Renal cortex interstitium (tissue), 15 donors: ENCODE measurements at places on chromosomes 4 and X. TPM values are rescaled to one million over a fixed set of nuclear protein-coding genes. Genes with fewer than 3 reads are reported as not detected.

- no peak for DNase-seq
Measured at GRCh38 chr4:174537634-174538033, 15.3 kb upstream of the HPGD start.

- DNase-seq: no peak
Measured at GRCh38 chrX:135273162-135273561, 21.3 kb downstream of the ETDA start.

DNA sequence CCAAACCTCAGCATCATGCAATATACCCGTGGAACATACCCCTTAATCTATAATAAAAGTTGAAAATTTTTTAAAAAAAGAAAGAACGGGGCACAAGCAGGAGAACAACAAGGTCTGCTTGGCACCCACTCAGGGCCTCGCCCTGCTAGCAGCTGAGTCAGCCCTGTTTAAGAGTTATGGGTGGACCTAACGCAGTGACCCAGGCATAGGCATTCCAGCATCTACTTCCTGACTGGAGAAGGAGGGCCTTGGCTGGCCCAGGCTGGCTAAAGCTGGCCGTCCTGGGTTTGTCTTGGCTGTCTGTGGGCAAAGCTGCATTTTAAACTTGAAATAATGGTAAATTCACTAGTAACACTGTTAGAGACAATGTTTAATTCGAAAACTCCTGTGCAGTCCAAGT, 236.7 kb upstream of the PGRMC2 start:
- DNase-seq: no peak

GRCh38 chrX:54979432-54979831, 14.6 kb downstream of the PFKFB1 start:
- no peak for DNase-seq

GRCh38 chr4:176498617-176499256, 179.0 kb downstream of the SPCS3 start:
- DNase-seq: no peak

GRCh38 chrX:40872351-40872750, 137.0 kb upstream of the MED14 start:
- DNase-seq: no peak

- DNase-seq: no peak
Measured at GRCh38 chr4:43238008-43238407, 345.5 kb downstream of the GRXCR1 start.

DNA sequence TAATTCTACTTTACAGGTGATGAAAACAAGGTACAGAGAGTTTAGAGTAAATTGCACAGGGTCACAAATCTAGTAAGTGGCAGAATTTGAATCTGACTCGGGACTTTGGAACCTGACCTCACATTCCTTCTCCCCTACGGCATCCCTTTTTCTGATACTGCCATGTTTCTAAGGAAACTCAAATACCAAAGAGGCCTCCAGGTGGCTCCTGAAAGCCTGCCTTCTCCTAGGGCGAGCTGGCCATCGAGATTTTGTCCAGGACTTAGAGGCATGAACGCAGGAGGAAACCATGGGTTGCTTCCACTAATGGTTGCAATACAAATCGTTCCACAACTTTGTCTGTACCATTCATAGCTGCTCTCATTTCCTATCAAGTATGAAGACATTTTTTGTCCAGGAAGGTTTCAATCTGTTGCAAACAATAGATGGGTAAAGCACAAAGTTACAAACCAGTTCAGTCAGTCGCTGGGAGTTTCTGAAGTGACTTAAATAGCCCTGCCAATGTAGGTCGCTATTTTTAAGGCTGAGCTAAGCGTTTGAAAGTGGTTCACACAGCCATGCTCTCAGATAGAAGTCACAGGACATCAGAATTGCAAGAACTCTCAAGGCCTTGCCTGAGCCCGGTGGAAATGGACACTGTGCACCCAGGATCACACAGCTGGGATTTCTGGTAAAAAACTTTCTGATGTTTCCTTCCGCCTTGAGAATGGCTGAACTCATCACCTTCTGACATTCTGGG, 296.6 kb upstream of the PRPS2 start:
- no peak for DNase-seq

- no peak for DNase-seq
Measured at GRCh38 chr4:166458756-166459155, 585.7 kb downstream of the TLL1 start.

- DNase-seq: no peak
Measured at GRCh38 chr4:27276307-27277073, 415.8 kb downstream of the STIM2 start.

DNA sequence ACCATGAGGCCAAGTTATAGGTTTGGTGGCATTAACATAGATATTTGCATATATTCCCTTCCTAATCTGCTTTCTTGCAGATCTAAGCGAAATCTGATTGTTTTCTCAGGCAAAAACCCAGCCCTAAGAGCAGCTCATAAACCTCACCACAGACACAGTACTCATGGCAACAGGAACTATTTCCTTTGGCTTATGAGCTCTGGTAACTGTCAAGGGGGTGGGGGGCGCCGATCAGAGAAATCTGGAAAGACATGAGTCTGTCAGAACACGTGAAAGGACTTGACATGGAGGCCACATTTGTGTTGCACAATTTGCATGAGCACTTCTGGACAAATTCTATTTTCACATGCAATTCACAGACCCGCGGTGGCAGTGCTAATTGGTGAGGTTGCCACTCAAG, 83.7 kb downstream of the MGST2 start:
- DNase-seq: no peak

DNA sequence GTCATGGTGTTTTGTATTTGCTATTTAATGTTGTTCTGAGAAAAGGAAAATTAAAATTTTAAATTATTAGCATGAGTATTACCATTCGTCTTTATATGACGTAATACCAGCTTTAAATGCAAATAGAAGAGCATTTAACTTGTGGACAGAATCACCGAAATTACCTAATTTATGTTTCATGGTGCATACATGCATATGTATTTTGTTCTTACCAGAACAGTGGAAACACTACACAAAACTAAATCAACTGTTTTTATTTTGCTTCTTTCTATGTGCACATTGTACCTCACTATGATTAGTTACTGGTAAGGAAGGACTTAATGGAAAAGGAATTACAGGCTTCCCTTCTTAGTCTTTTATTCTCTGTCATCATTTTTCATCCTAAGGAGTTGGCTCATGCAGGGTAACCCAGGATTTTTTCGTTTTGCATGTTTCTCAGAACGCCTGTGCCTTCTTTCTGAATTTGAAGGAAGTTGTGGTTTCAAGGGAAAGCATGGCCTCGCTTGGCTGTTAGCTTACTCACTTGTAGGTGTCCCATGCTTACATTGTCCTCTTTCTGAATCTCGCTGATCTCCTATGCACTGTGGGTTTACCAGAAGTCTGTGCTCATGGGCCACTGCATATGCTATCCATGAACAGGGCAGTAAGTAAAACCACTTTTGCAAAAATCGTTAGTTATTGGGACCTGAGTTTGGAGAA, 300.0 kb upstream of the PUDP start:
- no peak for DNase-seq

- no peak for DNase-seq
Measured at GRCh38 chr4:92825791-92826190, 522.0 kb downstream of the GRID2 start.

SRD5A3 gene
- 20.8 TPM for polyA plus RNA-seq

PRRG1 gene
- 22.4 TPM for polyA plus RNA-seq

VEGFD gene
- 0.52 TPM for polyA plus RNA-seq

S100G gene
- polyA plus RNA-seq: not detected

UGT2B10 gene
- polyA plus RNA-seq: not detected

FBXW7 gene
- polyA plus RNA-seq: 26.6 TPM

SNCA gene
- 44.3 TPM for polyA plus RNA-seq

HNRNPH2 gene
- polyA plus RNA-seq: 158 TPM

CCDC160 gene
- 9.4 TPM for polyA plus RNA-seq

F8A2 gene
- not detected for polyA plus RNA-seq

GSX2 gene
- not detected for polyA plus RNA-seq

TIGD4 gene
- polyA plus RNA-seq: 1.9 TPM
